ENCODE measurements at places on chromosomes 5 and 9.

DNA sequence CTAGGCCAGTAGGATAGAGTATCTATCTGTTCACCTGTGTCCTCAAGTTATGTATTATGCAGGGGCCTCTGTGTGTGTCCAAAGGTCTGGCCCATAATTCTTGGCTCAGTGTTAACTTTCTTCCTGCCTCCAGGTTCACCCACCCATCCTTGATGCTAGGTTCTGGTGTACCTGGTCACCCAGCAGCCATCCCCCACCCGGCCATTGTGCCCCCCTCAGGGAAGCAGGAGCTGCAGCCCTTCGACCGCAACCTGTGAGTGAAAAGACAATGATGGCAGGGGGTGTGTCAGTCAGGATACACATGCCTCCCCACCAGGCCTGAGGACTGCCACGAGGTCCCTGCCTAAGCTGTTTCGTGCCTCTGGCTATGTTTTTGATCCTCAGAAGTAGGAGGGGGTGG lies 27.6 kb downstream of the TCF7 start:
- no peak for DNase-seq

DNA sequence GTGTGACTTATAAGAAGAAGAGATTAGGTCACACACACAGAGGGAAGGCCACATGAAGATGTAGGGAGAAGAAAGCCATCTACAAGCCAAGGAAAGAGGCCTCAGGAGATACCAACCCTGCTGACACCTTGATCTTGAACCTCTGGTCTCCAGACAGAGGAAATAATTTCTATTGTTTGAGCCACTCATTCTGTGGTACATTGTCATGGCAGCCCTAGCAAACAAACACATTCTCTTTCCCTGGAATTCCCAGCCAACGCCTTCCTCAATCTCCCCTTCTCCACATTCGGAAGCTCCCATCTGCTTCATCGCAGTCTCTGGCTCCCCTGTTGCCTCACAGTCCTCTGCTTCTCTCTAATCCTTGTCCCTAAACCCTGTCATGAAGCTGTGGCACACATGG lies 16.7 kb downstream of the PTGS1 start:
- no peak for DNase-seq

GRCh38 chr5:24633715-24634325 lies 11.0 kb downstream of the CDH10 start:
- DNase-seq: peak; percentile 39

- no peak for DNase-seq
Measured at GRCh38 chr5:36059571-36060419, 6.9 kb downstream of the UGT3A2 start.

DNA sequence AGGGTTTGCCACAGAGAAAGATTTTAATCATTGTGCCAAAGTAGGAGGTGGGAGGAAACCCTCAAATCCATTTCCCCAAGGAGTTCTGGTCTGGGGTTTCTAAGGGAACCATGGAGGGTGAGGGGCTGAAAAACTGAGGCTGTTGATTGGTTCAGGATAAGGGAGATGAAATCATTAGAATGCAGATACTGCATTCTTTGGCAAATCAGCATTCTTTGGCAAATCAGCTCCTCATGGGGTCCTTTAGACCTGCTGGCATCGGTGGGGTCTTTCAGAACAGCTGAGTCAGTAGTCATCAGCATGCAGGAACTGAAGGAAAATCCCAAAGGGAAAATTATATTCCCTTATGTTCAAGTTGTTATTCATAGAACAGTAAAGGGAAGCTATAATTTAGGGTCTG lies 585.5 kb downstream of the ISL1 start:
- DNase-seq: no peak

DNA sequence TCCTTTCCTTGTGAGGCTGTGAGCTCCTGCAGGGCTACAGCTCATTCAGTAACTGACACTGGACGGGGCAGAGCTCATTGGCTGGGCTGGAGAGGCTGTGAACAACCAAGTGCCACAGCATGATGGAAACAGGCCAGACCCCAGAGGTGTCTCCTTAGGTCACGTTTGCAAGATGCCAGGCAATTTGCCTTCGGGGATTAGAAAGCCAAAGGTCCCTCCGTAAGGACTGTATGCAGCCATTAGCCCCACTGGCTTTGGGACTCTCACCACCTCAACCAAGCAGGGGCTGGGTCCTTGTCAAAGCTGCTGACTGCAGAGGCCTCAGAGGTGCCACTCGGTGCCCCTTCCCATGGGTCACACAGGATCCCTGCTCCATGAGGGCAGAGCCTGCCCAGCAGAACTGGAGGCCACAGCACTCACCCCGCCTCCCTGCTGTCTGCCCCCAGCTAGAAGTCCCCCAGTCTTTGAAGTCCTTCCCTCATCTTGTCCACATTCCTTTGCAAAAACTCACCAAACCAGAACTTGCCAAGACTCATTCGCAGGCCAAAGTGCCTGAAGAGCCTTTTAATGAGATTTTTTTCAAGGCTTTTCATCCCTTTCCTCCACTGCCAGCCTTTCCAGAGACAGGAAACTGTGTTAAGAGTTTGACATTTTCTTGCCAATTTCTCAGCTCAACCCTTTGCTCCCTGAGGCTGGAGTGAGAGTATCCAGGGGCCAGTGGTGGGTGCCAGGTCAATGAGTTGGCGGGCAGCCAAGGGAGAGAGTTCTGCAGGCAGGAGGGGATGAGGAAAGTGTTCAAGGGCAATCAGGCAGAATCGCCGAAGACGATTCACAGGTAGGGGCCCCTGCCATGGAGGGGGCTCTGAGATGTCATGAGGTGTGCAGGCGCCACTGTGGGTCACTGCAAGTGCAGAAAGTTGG lies 39.7 kb upstream of the SLC25A51 start:
- peak; percentile 72 for DNase-seq

- DNase-seq: no peak
Measured at GRCh38 chr9:134025606-134026541, 593 bp downstream of the BRD3OS start.

- DNase-seq: no peak
Measured at GRCh38 chr5:73968729-73969128, 342.7 kb downstream of the ARHGEF28 start.

GRCh38 chr5:132662925-132663770 lies 5.2 kb downstream of the IL13 start:
- no peak for DNase-seq

- DNase-seq: no peak
Measured at GRCh38 chr9:100419166-100419565, 7.8 kb upstream of the MSANTD3 start.

GRCh38 chr5:96624596-96624995 lies 37.6 kb upstream of the CAST start:
- DNase-seq: no peak

DNA sequence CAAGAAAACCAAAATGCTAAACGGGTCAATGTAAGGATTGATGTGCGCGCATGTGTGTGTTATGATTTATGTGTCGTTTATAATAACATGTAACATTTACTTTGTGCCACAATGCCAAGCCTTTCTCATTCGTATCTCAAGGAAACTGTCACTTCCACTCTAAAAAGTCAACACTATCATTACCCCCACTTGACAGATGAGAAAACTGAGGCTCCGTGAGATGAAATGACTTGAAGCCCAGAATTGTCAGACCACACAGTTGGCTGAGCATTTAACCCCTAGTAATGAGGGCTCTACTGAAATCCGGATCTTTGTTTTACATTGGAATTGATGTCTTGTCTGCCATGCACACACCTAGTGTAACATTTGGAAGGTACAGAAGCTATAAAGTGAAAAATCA lies 95.0 kb upstream of the LMX1B start:
- DNase-seq: no peak

- DNase-seq: no peak
Measured at GRCh38 chr9:76023715-76024195, 133.3 kb downstream of the PCSK5 start.

DNA sequence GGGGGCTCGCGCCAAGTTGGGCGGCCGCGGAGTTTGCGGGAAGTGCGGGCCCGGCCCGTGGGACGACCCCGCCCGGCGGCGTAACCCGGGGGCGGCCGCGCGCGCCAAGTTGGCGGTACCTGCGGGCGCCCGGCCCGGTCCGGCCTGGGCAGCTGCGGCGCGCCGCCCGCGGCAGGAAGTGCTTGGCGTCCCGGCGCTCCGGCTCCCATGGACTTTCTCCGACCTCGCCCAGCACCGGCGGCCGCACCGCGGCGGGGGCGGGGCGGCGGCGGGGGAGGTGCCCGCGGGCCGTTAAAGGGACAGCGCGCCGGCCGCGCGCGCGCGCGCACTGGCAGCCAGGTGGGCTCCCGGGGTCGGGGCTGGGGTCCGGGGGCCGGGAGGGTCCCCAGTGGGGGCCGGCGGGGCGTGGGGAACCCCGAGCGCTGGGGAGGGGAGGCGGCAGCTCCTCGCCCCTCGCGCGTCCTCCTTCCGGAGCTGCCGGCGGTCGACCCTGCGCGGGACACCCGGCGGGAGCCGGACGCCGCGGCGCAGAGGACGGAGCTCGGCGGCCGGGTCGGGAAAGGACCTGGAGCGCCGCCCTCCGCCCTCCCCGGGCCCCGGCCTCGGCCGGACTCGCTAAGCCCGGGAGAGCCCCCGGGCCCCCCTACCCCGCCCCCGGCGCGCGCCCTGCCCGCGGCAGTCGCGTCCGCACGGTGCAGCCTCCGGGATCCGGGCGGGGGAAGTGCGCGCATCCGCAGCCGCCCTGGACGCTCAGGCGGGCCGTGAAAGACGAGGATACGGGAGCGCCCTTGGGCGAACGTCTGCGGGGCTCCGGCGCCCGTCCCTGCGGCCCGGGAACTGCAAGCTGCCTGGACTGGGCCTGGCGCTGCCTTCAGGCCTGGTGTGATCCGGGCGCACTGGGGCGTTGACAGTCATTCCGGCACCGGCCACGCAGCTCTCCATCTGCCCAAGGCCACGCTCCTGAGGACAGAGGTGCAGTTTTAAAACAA lies at the start of gene NACC2:
Gene NACC2, minus strand, starts transcription at position 220 of the 989 bp plus-strand sequence. CDS start 44,768 bp downstream, outside the sequence.
- peak; percentile 46 for DNase-seq

DNA sequence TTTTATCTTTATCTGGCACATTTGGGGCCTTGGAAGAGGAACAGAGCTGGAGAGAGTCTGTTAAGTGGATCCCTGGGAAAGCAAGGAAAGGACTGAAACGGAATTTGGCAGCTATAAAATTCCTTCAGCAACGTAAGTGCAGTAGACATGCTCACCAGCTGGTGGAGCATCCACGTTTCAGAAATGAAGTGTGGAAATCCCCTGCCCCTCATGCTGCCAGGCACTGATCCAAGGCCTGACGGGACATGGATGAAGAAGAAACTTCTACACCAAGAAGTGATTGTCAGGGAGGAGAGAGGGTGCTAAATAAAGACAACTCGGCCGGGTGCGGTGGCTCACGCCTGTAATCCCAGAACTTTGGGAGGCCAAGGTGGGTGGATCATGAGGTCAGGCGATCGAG lies 209.3 kb downstream of the ROR2 start:
- DNase-seq: no peak

- DNase-seq: no peak
Measured at GRCh38 chr5:126595486-126596083, 566 bp upstream of the ALDH7A1 start.

DNA sequence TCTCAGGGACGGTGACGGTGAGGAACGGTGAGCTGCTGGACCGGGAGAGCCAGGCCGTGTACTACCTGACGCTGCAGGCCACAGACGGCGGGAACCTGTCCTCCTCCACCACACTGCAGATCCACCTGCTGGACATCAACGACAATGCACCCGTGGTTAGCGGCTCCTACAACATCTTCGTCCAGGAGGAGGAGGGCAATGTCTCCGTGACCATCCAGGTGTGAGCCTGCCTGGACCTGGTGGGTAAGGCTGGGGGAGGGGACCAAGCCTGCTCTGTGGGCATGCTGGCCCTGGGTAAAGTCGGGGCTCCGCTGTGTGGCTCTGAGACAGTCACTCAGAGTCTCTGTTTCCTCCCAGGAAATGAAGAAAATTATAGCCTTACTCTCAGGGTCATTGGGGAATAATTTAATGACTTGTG lies 29.3 kb downstream of the CDHR2 start:
- DNase-seq: peak; percentile 51

DNA sequence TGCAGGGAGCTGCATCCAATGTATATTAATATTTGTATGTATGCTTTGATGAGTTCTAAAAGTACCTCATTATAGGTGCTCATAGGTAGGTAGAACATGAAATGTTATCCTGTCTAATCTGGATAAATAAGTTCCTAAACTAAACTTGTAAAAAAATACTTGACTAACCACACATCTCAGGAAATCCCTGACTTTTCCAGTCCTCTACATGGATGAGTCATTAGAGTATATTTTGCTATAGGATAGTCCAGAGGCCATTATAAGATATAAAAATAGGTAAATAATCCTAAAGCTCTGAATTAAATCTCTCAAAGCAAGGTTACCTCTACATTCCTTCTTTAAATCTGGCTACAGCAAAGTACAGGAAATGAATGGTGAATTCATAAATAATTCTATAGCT lies 404.3 kb downstream of the RAB3C start:
- no peak for DNase-seq

- DNase-seq: no peak
Measured at GRCh38 chr5:3091040-3091774, 339.7 kb upstream of the IRX2 start.

GRCh38 chr9:109733690-109734089 lies 46.3 kb upstream of the PALM2AKAP2 start:
- no peak for DNase-seq

DNA sequence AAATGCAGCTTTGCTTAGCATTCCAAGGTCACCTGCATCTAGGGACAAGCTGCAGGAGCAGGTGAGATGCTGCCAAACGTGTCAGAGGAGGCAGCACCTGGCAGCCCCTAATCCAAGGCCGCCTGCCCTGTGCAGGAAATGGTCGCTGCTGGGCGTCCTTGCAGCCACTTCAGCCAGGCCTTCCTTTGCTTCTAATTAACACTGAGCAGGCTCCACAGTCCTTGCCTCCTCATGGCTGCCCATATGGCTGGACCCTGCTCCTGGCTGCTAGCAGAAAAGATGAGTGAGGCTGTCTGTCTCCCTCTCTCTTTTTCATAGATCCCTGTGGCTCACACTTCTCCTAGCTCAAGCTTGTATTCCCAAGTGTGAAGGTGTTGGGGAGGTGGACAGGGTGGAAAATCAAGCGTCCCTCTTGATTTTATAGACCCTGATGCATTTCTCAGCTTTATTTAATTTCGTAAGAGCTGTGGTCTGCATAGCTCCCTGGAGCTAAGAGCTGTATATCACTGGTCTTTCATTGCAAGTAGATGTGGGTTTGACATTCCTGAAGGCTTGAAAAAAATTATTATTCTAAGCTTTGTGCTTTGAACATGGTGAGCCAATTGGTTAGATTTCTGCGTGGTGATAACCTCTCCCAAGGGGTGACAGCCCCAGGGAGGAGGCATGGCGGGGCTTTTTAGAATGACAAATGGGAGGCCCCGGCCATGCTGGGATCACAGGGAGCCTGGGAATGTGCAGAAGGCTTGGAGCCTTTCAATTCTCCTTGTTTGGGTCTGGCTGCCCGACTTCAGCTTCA lies 193.8 kb downstream of the SLIT3 start:
- no peak for DNase-seq

GRCh38 chr9:117697046-117697445 lies 7.2 kb upstream of the TLR4 start:
- no peak for DNase-seq

- DNase-seq: no peak
Measured at GRCh38 chr5:95927927-95928723, 33.5 kb downstream of the ELL2 start.

DNA sequence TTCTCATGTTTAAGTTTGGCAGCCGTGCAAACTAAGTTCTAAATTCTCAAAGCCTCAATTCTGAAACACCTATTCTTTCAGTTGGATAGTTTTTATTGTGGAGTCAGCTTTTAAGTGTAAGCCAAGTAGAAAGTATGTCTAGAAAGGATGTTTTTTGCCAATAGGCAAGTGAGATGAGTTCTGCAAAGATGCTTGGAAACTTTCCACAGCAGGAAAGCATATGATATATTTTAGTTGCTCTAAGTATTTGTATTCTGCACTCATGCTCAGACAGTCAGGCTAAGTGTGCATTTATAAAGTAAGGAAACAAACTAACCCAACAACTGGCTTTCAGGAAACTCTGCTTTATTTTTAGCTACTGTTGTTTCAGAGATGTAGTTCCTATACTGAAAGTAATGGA lies 67.3 kb upstream of the CDH18 start:
- no peak for DNase-seq

GRCh38 chr5:80275347-80275746 lies 19.5 kb upstream of the SERINC5 start:
- DNase-seq: no peak

All from RCC 7860 (cell line).